NCI-H1417 treated with DMSO at 0.1 percent for 48 hours (cell line): ENCODE measurements at places on chromosomes 7 and 10.

DNA sequence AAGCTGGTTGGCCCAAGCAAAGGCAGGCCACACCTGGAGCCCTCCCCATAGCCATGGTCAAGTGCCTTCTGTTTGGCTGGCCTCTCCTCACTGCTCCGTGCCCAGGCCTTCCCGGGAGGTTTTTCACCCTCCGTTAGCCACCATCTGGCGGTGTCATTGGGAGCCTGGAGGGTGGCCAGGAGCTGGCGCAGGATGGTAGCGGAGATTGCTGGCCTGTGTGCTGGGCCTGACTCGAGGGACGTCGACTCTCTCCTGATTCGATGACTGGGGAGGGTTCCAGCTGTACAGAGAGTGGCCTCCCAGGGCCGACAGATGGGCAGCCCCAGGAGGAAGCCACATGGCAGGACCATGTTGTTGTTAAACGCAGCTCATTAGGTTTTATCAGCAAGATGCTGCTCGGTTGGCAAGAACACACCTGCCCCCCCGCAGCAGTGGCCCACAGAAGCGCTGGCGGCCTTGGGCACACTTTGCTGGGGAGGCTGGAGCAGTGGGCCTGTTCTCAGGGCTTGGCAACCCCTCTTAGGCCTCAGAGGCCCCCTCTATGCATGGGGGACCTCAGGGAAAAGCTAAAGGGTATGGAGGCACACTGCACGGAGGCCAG, 64.0 kb upstream of the CACUL1 start:
- DNase-seq, result no peak

DNA sequence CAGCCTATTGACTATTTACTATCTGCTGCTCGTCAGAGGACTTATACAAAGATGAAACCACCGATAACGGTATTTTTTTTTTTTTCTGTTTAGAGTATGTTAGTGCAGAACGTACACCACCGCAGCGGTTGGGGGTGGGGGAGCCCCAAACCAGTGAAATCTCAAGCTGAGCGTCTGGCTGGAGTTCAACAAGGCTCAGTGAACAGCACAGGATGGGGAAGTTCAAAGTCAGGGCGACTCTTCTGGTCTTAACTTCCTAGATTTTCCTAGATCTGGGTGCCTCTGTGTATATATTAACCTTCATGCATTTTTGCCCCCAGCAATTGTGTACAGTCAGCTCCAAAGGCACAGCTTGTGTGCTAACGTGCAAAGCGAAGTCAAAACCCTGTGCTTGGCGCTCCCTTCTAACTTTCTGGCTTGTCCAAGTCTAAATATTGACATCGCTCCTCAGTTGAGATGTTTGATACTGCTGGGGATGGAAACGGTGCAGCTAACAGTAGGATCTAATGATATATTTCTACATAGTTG, 1.1 kb downstream of the RHOBTB1 start:
- DNase-seq, result no peak

GRCh38 chr7:95095259-95095965, 188.0 kb downstream of the PPP1R9A start:
- DNase-seq, result no peak

DNA sequence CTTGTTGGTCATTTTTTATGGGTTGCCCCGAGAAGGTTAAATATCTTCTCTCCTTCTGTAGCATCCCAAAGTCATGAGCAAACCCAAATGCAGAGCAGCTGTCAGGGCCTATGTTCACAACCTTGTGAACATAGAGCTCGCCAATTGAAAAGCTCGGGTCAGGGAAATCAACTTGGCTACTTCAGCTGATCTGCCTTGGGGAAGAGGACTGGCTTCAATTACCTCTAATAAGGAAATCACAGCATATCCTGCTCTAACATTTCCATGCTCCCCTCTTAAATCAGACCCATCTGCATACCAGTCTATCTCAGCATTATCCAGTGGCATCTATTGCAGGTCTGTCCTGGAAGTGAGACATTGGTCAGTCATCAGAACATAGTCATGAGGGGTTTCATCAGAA, 105.6 kb downstream of the ANKRD26 start:
- DNase-seq, result no peak

- no peak for DNase-seq
Observed at GRCh38 chr10:86335831-86336230, 30.8 kb downstream of the GRID1 start.

DNA sequence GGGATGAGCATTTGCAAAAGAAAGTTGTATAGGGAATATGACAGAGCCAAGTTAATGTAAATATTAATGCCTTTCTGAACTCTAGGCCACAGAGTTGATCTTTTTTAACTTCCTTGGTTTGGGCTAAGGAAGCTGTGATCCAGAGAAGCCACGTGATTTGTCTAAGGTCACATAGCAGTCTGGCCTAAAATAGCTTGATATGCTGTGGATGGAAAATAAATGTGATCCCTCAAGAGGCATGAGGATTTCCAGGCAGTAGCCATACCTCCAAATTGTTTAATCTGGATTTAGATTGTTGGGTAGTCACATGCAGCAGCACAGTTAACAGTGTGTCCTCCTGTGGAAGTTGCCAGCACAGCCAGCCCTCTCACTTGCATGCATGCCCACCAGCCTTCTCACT, 165.7 kb upstream of the LANCL2 start:
- DNase-seq, result no peak

- peak; percentile 74 for DNase-seq
Observed at GRCh38 chr7:158015403-158016179, 572.0 kb downstream of the PTPRN2 start.

DNA sequence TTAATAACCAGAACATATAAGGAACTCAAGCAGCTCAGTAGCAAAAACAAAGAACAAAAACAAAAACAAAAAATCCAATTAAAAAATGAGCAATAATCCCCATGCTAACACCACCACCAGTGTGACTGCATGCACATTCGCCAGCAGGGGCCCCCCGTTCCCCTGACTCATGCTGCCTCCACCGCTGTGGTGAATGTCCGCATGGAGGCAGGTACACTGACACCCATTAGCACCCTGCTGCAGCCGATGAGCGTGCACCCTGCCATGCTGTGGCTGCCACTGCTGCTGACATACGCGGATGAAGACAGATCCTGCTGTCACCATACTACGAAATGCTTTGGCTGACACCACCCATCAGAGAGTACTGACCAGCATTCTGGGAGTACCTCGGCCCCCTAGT, 321.6 kb upstream of the LRRTM3 start:
- no peak for DNase-seq

- DNase-seq, result peak; percentile 8
Observed at GRCh38 chr7:100483722-100484672, at the start of gene NYAP1. Gene NYAP1, plus strand, starts transcription at chr7:100483927. Its CDS starts 1,385 bp downstream, at chr7:100485312.

- DNase-seq, result no peak
Observed at GRCh38 chr7:40969641-40970040, 733.2 kb downstream of the INHBA start.

DNA sequence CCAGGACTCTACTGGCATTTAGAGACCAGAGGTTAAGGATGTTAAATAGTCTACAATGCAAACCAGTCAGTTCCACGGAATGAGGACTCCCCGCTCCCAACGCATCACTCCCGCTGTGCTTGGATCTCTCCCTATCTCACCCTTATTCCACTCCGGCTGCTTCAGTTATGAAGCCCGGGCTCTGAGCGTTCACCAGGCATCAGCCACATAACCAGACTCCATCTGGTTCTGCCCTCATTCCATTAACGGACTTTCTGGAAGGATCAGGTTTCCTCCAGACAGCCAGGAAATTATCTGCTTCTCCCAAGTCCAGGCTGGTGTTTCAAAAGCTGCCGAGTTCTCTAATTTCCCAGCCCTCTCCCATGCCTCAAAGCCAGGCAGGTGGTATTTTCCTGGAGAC, 499.3 kb downstream of the GLRX3 start:
- DNase-seq, result no peak

DNA sequence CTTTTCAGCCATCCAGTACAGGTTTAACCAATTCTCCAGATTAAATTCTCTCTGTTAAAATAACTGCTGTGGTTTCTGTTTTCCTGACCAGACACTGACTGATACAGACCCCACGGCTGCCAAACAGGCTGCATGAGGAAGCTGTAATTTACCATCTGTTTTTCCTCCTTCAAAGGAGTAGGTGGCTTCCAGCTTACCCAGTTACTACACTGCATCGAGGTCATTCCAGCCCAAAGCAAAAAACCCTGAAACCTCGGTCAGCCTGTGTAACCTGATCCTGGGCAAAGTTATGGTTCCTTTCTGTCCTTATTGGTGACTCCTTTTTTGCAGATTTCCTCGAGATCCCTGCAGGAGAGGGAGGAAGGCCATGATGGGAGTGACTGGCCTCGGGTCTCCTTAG, 27.9 kb upstream of the LOXL4 start:
- no peak for DNase-seq

DNA sequence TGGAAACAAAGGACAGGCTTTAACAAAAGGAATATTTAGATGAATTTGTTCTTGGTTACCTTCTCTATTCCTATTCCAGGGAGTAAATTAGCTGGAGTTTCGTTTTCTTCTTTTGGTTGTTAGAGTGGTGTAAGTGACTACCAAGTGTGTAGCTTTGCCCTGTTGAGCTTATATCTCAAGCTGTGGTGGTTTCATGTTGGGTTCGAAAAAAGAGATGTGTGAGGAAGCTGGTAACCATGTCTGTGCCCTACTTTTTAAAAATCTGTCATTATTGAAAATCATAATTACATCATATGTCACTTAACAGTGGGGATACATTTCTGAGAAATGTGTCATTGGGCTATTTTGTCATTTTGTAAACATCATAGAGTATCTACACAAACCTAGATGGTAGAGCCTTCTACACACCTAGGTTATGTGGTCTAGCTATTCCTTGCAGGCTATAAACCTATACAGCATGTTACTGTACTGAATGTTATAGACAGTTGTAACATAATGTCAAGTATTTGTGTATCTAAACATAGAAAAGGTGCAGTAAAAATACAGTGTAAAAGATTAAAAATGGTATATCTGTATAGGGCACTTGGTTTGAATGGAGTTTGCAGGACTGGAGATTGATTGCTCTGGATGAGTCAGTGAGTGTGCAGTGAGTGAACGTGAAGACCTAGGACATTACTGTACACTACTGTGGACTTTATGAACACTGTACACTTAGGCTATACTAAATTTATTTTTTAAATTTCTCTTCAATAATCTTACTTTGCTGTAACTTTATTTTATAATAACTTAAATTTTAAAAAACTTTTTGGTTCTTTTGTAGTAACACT, 90.4 kb downstream of the SEPTIN7 start:
- no peak for DNase-seq

GRCh38 chr10:28738200-28738599, 60.9 kb downstream of the BAMBI start:
- DNase-seq, result no peak

GRCh38 chr7:2849941-2850766, 6.0 kb upstream of the GNA12 start:
- no peak for DNase-seq

GRCh38 chr7:1952169-1952760, 280.5 kb downstream of the MAD1L1 start:
- DNase-seq, result no peak

- no peak for DNase-seq
Observed at GRCh38 chr10:27372095-27372494, 131.5 kb upstream of the ACBD5 start.

DNA sequence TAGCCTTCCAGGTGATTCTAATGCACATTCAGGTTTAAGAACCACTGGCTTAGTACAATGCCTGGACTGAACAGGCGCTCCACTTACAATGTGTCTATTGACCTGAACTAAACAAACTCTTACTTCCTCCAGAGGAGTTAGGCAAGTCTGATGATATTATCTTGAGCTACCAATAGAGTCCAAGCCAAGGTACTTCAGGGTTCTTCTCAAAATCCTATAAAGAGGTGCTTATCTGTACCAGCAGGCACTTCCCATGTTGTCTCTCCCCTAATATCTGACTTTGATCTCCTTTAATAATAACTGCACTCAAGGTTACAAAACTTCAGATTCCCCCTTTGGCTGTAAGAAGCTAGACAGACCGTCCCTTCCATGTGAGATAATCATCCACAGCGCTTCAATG, 157.0 kb upstream of the SVIL start:
- no peak for DNase-seq

DNA sequence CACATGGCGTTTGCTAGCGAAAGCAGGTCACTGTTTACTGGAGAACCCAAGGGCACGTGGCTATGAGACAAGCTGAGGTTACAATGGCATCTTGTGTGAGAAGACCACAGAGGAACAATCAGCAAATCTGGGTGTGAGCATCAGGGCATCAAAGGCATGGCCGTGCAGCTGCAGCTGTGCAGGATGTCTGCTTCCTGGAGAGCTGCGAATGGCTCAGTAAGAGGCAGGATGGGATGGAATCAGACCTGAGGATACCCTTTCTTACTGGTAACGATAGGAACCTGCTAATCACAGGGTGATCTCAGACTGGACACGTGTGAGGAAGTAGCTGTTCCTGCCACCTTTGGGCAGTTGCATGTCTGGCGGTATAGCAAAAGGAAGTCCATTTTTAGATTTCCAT, 119.5 kb downstream of the RNF216 start:
- DNase-seq, result no peak

GRCh38 chr10:59872892-59873463, 33.4 kb downstream of the CCDC6 start:
- no peak for DNase-seq

- peak; percentile 9 for DNase-seq
Observed at GRCh38 chr7:12759151-12759550, 71.7 kb downstream of the ARL4A start.

- DNase-seq, result no peak
Observed at GRCh38 chr7:31084226-31084625, 32.1 kb downstream of the ADCYAP1R1 start.

DNA sequence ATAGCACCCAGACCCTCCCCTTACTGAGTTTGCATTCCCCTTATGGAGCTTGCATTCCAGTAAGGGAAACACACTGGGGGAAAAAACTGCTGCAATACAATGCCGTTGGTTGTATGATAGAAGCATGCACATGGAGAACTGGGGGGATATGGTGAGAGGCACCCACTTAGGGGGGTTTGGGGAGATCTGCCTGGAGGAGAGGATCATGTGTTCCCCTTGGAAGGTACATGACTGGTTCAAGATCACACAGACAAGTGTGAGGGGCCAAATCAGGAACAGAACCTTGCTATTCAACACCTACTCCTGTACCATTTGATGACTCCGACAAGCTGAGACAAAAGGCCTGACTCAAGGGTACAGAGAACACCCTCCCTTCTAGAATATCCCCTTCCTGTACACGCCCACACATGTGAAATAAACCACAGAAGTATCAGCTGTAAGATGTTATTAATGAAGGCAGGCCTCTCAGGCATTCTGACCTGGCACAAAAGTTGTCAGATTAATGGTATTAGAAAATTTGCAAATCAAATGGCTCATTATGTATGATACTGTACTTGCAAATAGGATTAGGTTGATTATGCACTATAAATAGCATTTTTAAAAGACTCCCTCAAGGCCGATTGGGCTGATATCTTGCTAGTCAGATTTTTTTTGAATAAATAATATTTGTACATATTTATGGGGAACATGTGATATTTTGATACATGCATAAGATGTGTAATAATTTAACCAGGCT, 122.2 kb downstream of the NPY start:
- DNase-seq, result no peak

- no peak for DNase-seq
Observed at GRCh38 chr7:141201145-141201885, 127.5 kb downstream of the TMEM178B start.

GRCh38 chr7:78769481-78770101, 683.9 kb downstream of the MAGI2 start:
- no peak for DNase-seq

- DNase-seq, result no peak
Observed at GRCh38 chr10:91381257-91381891, 28.8 kb upstream of the HECTD2 start.
